ENCODE measurements at places on chromosomes 7 and 10.

GRCh38 chr10:109592391-109592790 is 330.9 kb downstream of the XPNPEP1 start:
- DNase-seq = no peak

- no peak for DNase-seq
Measured at GRCh38 chr7:99860281-99861127, 16.3 kb downstream of the OR2AE1 start.

DNA sequence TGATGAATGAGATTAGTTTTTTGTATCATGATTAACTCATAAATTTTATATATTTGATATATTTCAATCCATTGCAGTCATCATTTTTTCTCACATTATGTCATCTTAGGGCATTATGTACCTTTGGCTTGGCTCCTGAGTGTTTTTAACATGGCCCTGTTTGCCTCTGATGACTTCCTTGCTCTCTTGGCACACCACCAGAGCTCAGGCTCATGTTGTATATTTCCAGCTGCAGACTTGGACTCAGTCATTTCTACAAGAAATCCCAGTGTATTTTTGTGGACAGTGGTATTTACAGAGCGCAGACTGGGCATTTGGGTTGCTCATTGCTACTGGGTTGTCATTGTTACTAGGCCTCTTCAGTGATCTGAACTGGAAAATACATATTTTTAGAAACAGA is 188.5 kb downstream of the ADRA2A start:
- peak; percentile 12 for DNase-seq

GRCh38 chr7:150562919-150563318 is 4.3 kb upstream of the GIMAP4 start:
- no peak for DNase-seq

DNA sequence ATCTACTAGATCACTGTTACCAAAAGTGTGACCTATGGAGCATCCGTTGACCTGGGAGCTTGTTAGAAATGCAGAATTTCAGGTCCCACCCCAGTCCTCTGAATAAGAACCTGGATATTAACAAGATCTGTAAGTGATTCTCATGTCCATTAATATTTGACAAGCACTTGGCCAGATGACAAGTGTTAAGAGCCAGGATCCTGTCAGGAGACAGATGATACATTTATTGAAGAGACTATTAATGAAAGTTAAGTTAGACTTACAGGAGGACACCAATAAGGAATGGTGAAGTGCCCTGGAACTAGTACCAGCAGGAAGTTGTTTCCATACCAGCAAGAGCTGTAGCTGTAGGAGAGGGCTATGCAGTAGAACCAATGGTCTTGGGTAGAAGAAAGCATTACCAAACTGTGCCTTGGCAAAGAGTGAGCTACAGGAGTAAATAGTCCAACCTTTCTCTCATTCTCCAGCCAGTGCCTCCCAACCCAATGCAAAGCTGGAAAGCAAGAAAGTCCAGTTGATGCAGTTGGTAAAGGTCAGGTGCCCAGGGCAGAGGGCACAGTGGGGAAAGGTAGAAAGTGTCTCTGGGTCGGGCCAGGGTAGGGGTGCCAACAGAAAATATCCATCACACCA is 35.3 kb upstream of the ADD3 start:
- no peak for DNase-seq

DNA sequence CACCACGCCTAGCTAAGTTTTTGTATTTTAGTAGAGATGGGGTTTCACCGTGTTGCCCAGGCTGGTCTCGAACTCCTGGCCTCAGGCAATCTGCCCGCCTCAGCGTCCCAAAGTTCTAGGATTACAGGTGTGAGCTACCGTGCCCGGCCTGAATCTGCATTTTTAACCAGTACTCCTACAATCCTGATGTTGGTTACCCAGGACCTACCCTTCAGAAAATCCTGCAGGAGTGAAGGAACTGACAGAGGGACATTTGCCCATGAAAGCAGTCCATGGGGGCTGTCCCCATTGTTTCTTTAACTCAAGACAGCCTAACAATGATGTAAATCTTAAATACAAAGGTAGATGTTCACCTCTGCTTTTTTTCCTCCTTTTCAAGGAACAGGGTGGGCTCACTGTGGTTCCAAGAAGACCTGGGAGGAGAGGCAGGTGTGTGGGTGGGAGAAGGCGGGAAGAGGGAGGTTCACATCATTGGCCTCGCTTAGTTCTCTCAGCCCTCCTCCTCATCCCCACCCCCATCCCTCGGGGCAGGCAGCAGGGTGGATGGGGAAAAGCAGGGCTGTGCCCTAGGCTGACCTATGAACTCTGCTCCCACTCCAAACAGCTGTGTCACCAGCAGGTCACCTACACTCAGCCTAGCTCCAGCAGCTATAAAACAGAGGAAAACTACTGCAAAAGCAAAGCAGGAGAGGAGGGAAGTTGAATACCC is 13.5 kb downstream of the LRRC20 start:
- no peak for DNase-seq

DNA sequence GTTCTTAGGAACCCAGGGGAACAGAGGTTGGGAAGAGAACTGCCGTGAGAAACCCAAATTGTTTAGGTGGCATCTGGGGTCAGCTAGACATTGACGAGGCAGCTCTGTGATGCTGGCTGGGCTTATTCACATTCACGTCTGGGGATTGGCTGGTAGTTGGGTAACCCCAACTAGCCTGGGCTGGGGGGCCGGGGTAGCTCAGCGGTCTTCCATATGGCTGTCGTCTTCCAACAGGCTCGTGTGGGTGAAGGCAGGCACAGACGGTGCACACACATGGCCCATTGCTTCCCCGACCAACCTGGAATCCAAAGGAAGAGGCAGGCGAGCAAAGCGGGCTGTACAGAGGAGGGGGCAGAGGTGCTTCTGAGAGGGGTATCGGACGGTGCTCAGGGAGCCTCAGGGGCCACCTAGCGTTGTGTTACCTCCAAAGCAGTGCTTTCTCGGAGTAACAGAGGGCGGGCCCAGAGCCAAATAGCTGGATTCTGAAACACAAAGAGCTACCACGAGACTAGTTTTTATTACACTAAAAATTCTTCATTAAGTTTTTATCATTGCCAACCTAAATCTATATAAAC is 34.5 kb downstream of the MKI67 start:
- DNase-seq = no peak

GRCh38 chr10:18303851-18304801 is 163.9 kb downstream of the CACNB2 start:
- no peak for DNase-seq

GRCh38 chr7:4085937-4086691 is 596.0 kb upstream of the FOXK1 start:
- DNase-seq = no peak

GRCh38 chr10:101250136-101250535 is 20.9 kb upstream of the LBX1 start:
- no peak for DNase-seq

- DNase-seq = peak; percentile 52
Measured at GRCh38 chr10:67779465-67780203, 58.4 kb downstream of the DNAJC12 start.

DNA sequence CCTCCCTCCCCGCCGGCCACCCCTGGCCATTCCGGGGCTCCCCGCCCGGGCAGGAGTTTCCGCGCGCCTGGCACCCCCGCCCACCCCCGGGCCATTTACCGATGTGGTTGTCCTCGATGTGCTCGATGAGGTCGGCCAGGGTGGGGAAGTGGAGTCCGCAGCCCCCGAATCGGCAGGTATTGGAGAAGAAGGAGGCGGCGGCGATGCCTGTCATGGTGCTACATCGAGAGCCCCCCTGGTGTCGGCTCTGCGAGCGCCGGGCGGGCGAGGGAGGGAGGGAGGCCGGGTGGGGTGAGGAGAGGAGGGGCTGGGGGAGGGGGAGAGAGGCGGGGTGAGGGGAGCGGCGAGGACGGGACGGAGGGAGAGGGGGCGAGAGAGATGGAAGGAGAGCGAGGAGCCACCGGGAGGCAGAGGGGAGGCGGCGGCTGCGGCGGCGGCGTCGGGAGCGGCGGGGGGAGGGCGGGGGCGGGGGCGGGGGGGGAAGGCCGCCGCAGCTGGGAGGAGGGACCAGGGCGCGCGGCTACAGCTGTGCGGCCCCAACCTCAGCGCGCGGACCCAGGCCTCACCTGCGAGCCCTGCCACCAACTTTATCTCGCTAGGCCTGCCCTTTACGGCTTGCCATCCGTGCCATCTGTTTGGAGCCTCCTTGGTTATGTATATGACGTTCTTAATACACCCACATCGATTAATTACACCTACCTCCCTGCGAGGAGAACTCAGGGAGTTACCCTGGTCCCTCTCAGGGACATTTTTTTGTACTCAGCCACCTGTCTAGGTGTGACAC is at the start of gene JAZF1:
TSS of gene JAZF1 (minus strand) at position 432 of the 784 bp plus-strand sequence.
- peak; percentile 17 for DNase-seq

DNA sequence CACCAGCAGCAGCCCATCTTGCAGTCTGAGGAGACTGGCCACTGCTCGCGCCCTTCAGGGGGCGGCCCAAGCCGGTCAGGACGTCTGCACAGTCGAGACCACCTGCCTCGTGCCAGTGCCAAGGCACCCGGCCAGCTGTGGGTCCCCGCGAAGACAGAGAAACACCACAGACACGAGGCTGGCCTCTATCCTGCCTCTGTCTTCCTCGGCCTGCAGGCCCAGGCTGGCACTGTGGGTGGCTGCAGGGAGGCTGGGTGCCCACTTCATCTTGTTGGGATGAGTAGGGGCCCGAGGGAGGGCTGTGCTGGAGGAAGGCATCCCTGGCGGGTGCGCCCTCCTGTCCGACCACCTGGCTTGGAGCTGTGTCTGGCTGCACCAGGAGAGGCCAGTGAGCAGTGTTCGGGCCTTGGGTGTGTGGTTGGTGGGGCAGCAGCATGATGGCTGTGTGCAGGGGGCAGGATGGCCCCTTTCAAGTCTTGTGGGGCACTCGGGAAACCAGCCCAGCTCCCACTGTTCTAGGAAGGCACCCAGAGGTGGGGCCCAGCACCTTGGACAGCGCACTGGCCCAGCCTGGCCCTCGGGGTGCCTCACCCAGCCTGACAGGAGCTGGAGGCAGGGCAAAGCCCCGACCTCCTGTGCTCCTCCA is 7.3 kb downstream of the DPYSL4 start:
- DNase-seq = no peak

DNA sequence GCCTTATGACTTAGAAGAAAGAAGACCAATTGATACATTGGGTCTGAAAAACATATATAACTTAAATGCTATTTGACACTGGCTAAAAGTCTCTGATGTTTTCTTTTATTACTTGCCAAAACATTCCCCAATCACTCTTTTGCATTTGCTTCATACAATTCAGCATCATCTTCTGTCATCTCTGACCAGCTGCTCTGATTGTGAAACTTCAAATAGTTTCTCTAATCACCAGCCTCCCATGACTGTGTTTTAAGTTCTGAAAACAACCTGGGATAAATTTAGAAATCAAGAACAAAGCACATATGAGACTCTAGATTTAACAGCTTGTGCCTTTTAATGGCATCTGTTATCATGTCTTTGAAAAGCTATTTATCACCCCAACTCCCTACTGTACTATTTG is 208.4 kb upstream of the KCND2 start:
- no peak for DNase-seq

GRCh38 chr7:13174991-13175390 is 487.6 kb downstream of the ARL4A start:
- no peak for DNase-seq

DNA sequence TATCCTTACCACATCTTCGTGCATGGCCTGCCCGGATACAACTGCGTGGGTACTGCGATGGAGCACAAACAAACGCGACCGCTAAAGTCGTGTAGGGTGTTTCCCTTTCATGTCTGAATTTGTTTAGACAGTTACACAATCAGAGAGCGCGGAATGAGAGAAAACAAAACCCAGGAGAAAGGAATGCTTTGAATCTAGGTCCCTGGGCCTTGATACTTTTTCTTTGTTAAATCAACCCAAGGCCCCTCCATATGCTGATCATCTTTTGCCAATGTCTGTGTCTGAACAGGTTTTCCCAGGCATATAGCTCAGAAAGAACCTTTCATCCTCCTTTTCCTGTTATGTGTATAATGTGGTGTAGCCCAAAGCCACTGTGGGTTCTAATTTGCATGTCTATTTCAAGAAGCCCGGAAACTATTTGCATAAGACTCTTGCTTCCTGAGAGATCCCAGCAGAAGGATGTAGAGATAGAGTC is 145.8 kb downstream of the FRMD4A start:
- no peak for DNase-seq

- peak; percentile 42 for DNase-seq
Measured at GRCh38 chr7:151083071-151083823, at the start of gene TMUB1. TSS of gene TMUB1 (minus strand) at chr7:151083493. CDS start at chr7:151082563, 930 bp downstream.

GRCh38 chr7:84258628-84259027 is 64.0 kb upstream of the SEMA3A start:
- no peak for DNase-seq

GRCh38 chr7:1490837-1491236 is 13.4 kb downstream of the INTS1 start:
- no peak for DNase-seq

- DNase-seq = no peak
Measured at GRCh38 chr10:51368943-51369342, 294.7 kb downstream of the PRKG1 start.

GRCh38 chr10:114711176-114711868 is 53.2 kb upstream of the ABLIM1 start:
- DNase-seq = no peak

- peak; percentile 67 for DNase-seq
Measured at GRCh38 chr10:44325157-44325556, 59.7 kb downstream of the CXCL12 start.

- DNase-seq = no peak
Measured at GRCh38 chr7:98165827-98166667, 45.2 kb upstream of the BHLHA15 start.

DNA sequence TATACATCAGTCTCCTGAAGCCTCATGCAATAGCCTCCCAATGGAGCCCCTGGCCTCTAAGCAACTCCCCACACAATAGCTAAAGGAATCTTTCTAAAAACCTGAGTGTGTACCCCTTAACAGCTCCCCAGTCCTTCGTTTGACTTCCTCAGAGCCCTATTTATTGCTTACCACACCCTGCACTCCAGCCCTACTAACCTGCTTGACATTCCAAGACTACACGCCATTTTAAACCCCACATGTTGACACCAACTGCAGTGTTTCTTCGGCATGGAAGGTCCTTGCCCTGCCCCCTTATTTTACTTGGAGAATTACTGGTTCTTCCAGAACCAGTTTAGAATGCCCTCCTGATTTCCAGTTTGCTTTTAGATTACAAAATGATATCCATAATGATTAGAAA is 10.8 kb downstream of the SRPK2 start:
- DNase-seq = no peak

DNA sequence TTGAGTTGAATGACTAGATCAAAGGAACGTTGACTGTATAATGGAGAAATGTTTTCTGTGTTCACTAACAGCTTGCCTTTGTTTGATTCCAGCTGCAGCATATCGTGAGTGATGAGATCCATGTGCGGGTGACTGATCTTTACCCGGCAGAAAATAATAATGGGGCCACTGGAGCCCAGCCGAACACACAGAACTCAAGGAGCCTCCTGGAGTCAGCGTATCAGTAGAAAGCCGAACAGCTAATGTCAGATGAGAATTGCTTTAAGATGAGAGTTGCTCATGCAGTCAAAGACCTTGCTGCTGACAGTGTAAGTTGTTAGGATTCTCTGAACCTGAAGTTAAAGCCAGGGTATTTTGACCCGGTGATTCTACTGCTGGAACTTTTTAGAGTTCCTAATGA is 34.3 kb upstream of the MTPAP start:
- no peak for DNase-seq

GRCh38 chr10:75104842-75105241 is 6.6 kb upstream of the SAMD8 start:
- no peak for DNase-seq

GRCh38 chr7:32025381-32026082 is 44.7 kb downstream of the PDE1C start:
- DNase-seq = no peak

All from NCI-H2029 treated with DMSO at 0.1 percent for 48 hours (cell line).